ENCODE measurements at places on chromosomes 7 and 10.

GRCh38 chr10:49512121-49512809 is 26.7 kb downstream of the ERCC6 start:
- no peak for DNase-seq

DNA sequence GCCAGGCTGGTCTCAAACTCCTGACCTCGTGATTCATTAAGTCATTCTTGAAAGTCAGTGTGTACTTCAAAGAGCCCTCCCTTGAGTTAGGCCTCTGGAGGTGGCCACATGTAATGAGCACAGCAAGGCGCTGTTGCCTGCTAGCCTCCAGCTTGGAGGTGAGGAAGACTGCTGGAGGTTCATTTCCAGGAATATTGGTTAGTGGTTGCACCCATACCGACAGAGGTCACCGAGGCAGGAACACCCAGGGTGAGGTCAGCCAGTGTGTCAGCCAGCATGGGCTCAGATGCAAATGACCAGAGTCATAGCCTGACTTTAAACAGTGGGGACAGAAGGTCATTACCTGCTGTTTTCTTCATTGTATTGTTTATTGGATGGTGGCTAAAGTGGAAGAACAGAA is 85.0 kb downstream of the PLPP4 start:
- DNase-seq = no peak

DNA sequence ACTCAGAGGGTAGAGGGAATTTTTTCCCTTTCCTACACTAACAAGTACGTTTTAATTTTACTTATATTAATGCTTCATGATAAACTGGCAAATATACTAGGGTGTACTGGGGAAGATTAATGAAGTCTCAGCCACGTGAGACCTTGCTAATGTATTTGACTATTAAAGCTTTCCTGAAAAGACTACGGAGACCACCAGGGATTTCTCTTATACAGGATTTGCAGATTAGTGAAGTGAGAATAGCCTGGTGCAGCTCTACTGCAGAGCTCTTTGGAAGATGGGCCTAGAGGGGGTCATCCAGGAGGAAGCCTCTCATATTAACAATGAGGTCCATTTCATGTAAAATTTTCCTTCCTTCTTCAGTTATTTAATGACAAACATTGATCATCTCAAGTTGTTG is 379.0 kb downstream of the SORCS1 start:
- no peak for DNase-seq

DNA sequence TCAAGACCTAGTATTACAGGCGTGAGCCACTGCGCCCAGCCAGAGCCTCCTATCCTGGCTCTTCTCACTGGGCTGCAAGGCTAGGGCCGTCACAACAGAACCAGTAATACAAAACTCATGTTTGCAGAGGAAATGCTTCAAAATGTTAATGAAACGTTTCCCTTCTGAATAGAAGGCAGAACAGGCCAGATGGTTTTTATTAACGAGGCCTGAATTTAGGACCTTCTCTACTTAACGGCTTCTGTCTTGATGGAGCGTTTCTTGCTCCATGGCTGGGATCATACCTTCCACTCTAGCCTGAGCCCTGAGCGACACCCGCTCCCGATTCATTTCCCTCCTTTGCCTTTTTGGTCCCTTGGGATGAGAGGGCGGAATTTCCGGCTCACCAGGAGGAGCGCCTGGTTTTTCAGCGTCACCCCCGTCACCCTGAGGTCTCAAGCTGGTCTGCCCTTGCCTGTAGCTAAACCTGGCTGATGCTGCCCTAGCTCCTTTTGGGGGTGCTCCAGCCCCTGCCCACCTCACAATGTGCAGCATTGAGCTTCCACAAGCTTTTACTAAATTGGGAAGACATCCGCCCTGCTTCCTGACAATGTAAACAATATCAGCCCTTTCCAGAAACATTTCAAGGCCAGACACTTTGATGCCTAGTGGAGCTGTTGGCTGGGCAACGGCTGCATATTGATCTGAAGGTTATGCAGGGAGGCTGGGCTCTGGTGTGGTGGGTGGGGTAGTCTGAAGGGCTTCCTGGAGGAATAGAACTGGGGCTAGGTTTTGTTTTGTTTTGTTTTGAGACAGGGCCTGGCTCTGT is 5.2 kb downstream of the CLIP2 start:
- DNase-seq = no peak

DNA sequence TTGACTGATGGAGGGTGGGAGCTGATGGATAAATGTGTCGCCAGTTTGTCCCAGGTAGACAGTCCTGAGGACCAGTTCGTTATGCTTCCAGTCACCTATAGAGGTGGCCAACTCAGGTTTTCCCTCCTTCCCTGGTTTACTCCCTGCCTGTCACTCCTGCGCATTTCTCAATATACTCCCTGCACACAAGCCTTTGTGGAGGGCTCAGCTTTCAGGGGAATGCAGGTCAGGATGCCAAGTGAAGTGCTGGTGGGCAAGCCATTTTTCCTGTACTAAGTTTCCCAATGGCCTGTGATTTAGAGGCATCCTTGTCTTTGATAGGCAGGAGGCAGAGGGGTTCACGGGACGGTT is 473.5 kb upstream of the ZMIZ1 start:
- no peak for DNase-seq

DNA sequence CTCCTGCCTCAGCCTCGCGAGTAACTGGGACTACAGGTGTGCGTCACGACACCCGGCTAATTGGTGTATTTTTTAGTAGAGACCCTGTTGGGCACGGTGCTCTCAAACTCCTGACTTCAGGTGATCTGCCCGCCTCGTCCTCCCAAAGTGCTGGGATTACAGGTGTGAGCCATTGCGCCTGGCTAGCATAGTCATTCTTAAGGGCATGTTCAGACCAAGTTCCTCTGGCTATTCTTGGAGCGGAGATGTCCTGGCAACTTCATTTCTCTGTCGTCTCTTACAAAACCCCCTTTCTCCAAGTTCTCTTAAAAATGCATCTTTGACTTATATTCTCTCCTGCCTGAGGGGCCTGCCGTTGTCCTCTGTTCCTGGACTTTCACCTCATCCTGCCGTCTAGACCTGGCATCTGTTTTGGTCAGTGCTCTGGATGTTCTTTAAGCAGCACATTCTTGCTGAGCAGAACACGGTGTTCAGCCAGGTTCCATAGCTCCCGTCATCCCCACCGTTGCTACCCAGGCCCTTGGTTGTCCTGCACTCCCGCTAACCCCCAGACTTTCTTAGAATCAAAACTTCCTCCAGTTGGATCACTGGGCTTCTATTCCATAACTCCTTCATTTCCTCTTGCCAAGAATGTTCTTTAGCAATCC is 509.9 kb upstream of the GALNT17 start:
- no peak for DNase-seq

DNA sequence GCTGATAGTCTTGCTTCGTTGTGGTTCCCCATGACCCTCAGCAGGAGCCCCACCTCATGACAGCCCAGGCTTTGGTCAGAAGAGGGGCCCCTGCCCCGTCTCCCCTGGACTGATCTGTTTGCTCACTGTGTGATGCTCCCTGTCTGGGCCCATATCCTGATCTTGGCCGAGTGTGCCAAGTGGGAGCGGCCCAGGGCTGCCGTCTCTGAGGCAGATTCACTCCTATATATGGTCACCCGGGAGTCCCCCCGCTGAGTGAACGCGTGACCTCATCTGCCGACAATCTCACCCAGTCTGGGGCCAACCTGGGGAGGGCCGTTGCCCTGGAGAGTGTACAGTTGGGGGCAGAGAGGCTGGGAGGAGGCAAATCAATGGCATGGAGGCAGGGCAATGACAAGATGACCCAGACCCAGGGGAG is 34.5 kb downstream of the PPIF start:
- no peak for DNase-seq

- DNase-seq = no peak
These were observed 202.6 kb downstream of the MDFIC start for GRCh38 chr7:115124409-115124939.

- DNase-seq = no peak
These were observed 116.6 kb downstream of the CREB5 start for GRCh38 chr7:28528899-28529298.

DNA sequence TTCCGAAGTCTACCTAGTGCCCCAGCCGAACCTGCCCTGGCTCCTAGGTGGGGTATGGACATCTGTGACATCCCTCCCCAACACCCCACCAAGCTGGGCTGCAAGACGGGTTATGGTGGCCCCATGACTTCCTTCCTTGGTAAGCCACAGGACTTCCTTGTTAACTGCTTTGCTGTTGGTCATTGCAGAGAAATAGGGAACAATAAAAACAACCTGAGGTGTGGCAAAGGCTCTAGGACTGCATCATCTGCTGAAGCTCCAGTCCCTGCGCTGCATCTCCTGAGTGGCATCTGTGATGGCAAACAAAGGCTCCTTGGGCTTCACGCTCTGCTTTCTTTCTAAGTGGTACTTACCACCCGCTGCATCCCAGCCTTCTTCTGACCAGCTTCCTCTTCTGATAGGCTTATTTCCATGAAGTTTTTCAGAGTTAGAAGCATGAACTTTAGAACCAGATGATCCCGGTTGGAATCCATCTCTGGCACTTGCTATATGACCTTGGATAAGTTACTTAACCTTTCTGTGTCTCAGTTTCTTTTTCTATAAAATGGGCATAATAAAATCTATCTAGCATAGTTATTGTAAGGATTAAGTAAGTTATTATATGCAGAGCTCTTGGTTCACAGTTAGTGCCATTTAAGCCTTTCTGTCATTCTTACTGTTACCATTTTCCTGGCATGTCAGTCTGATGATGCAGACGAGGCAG is 216.8 kb downstream of the RPS24 start:
- DNase-seq = no peak

DNA sequence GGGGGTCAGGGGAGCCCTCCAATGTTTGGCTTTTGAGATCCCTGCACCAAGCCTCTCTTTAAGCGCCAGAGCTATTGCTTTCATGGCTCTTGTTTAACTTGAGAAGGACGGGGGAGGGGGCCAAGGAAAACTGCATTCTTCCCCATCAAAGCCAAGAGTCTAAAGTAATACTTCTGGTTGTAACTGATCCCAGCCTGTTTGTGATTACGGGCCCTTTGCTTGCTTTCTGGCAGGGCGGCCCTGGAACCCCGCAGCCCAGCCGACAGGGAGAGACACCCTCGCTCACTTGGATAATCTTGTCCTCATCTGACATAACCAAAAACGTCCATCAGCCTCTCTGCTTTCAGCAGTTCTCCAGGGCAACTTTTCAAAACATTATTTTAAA is 154.7 kb downstream of the NEURL1 start:
- no peak for DNase-seq

DNA sequence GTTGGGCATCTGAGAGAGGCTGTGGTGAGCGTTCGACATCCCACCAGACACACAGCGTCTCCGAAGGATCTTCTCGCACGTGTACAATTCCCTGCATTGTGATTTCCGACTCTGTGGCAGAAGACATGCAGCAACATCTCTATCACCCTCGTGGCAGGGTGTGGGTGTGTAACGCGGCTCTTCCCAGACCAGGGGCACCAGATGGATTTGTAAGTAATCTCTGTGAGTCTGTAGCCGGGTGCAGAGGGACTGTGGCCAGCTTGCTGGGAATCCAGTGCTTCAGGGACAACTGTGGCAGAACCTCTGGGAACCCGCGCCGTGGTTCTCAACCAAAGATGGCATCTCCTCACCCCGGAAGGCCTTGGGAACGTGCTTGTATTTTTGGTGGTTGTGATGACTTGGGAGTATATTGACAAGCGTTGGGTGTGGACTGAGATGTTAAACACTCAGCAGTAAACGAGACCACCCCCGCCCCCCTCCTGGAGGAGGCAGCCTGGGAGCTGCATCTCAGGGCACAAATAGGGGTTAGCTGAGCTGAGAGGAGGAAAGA is 21.2 kb downstream of the FOXL3 start:
- DNase-seq = no peak

DNA sequence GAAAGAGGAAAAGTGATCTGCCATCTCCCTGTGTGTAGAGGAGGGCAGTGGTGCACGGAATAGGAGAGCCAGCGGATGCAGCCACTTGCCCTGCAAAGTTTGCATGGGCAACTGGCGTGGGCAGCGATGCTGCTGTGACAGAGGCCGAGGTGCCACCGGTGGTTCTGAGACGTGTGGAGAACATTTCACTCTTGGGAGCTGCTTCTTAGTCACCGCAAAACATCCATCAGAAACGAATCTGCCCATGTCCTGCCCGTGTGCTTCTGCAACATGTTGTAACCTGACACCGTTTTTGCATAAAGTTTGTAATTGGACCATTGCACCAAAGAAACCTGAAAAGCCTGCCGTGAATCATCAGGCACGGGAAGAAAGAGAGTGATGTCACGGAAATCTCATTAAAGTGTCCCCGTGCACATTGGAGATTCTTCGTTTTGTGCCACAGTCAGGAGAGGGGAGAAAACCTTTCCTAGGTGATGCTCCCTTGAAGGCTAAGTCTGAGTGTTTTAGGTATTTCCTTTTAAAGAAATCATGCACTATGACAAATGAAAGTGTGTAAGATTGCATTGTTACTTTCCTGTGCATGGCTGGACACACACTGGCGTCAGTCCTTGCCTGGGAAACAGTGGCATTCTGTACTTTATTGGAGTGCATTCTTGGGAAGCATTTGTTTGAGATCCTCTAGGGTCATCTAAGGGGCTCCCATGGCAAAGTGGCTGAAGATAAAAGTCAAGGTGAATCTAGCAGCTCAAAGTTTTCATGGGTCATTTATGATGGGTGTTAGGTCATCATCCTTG is 302.6 kb downstream of the KLF6 start:
- peak; percentile 1 for DNase-seq

DNA sequence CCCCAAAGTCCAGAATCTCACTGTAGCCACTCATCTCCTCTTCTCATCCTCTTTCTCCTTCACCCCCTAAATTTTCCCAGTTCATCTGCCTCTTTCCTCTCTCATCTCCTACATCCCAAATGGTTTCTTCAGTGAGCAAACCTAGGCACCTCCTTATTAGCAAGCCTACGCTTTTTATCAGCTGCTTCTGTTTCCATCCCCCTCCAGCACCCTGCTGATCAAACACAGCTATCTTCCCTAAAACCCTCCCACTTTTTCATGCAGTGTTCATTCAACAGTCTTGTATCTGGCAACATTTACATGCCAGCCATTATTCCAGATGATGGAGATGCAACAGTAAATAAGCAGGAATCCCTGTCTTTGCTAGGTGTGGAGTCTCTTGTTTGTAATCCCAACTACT is 3.3 kb upstream of the ABRAXAS2 start:
- no peak for DNase-seq

DNA sequence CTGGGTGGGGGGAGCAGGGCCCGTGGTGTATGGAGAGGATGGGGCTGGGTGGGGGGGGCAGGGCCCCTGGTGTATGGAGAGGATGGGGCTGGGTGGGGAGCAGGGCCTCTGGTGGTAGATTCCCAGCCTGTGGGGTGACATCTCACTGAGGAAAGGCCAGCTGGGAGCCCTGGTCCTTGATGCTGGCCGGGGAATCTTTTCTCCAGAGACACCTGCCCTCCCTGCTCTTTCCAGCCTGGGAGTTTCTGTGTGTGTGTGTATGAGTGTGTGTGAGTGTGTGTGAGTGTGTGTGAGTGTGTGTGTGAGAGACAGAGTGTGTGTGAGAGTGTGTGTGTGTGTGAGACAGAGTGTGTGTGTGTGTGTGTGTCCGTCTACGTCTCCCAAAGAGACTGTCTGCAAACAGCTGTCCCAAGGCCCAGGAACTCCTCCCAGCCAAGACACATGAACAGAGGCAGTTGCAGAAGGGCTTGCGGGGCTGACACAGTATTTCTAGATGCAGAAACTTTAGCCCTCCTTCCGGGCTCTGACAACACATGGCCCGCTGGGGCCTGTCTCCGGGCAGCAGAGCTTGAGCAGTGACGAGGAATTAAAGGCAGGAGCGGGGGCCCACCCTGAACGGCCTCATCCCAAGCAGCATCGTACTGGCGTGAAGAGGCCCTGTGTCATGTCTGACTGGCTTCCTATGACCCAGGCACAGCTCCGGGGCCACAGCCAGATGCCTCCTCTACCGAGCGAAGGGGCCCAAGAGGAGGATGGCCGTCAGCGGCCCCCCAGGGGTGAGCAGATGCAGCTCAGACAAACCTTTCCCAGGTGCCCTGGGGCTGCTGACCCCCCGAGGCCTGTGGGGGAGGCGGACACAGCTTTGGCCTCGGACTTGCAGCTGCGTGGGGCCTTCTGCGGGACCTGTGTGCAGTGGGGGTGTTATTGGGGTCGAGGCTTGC is 24.3 kb downstream of the FAM20C start:
- no peak for DNase-seq

Data from NCI-H524 treated with DMSO at 0.1 percent for 48 hours (cell line).